ENCODE measurements at places on chromosomes 16 and 17.
A peak's percentile ranks its signal among the peaks of the same experiment; 100 is the strongest.

DNA sequence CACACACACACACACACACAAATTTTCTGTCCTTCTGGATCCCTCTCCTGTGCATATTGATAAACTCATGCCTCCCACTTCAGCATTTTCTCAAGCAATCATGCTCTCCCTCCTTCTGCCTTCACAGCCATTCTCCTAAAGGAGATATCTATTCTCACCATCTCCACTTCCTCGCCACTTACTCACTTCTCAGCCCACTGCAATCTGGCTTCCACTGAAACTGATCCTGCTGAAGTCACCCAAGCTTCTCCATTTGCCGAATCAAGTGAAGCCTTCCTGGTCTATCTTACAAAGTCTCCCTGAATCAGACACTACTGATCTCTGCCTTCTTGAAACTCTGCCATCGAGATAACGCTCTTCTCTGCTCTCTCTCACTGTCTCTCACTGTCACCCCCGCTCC, 54.0 kb upstream of the GNAO1 start:
- DNase-seq: no peak

- no peak for DNase-seq
Measured at GRCh38 chr16:11551842-11552241, 34.9 kb downstream of the LITAF start.

- no peak for DNase-seq
Measured at GRCh38 chr17:17086585-17086984, 44.3 kb downstream of the MPRIP start.

DNA sequence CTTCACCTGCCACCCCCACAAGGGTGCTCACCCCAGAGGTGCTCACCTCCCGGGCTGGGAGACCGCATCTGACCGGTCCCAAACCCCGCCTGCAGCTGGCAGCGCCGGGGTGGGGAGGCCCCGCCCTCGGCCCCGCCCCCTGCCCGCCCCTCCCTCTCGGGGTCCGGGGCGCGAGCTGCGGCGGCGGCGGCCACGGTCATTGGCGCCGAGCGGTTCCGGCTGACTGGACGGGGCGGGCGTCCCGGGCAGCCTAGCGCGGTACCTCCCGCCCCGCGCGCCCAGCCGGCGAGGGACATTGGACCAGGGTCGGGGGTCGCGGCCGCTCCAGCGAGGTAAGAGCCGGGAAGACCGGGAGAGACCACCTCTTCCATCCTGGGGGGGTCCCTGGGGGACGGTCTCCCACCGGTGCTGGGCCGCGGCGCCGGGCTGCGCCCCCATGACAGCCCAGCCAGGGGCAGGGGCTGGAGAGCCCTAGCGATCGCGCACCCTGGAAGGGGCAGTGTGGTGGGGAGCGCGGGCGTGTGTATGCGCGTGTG, at the start of gene CACNG5:
TSS of gene CACNG5 (plus strand) at position 199 of the 536 bp plus-strand sequence. CDS start 42,216 bp downstream, outside the sequence.
- DNase-seq: no peak

GRCh38 chr16:81546781-81547180, 102.2 kb downstream of the CMIP start:
- no peak for DNase-seq

GRCh38 chr17:34825884-34826283, 135.4 kb downstream of the CCT6B start:
- DNase-seq: no peak

- peak; percentile 67 for DNase-seq
Measured at GRCh38 chr17:68431661-68432071, 25.6 kb downstream of the WIPI1 start.

GRCh38 chr17:31089471-31089870, 5.3 kb upstream of the NF1 start:
- DNase-seq: no peak

- no peak for DNase-seq
Measured at GRCh38 chr16:2457946-2458345, 2.0 kb upstream of the TEDC2 start.

DNA sequence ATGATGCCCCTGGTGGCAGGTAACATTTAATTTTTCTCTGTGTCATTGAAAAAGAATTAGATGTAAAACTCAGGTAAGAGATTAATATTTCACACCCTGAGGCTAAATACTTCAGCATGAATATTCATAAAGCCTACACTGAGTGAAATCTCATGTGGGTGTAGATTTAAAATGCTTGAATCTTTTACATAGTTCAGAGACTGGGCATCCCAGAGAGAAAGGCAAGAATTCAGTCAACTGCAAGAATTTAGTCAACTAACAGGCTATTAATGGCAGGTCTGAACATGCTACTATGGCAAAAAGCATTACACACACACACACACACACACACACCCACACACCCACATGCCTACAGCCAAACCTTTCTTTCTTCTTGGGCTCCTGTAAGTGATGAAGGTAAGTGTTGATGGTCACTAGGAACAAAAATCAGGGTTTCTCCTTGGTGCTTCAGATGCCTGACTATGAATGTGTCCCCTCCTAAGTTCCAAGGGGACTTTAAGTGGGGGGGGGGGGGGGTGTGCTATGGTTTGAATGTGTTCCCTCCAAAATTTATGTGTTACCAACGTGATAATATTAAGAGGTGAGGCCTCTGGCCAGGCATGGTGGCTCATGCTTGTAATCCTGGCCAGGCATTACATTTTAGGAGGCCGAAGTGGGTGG, 63.7 kb upstream of the PSMD7 start:
- DNase-seq: no peak

DNA sequence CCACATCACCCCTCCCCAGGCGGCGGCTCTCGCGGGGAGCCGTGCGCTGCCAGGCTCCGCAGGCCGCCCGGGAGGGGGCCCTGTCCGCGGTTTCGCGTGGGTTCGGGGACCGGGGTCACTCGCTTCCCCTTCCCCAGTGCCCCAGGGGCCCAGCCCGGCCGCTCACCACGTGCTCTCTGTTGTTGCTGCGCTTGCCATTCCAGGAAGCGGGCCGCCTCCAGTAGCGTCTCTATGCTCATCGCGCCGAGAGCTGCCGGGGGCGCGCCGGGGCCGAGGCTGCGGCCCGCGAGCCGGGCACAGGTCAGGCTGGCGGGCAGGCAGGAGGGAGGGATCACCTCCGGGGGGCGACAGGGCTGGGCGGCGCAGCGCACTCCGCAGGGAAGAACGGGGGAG, 390 bp downstream of the MNT start:
- peak; percentile 64 for DNase-seq

- DNase-seq: no peak
Measured at GRCh38 chr17:30237296-30238002, 2.0 kb upstream of the SLC6A4 start.

DNA sequence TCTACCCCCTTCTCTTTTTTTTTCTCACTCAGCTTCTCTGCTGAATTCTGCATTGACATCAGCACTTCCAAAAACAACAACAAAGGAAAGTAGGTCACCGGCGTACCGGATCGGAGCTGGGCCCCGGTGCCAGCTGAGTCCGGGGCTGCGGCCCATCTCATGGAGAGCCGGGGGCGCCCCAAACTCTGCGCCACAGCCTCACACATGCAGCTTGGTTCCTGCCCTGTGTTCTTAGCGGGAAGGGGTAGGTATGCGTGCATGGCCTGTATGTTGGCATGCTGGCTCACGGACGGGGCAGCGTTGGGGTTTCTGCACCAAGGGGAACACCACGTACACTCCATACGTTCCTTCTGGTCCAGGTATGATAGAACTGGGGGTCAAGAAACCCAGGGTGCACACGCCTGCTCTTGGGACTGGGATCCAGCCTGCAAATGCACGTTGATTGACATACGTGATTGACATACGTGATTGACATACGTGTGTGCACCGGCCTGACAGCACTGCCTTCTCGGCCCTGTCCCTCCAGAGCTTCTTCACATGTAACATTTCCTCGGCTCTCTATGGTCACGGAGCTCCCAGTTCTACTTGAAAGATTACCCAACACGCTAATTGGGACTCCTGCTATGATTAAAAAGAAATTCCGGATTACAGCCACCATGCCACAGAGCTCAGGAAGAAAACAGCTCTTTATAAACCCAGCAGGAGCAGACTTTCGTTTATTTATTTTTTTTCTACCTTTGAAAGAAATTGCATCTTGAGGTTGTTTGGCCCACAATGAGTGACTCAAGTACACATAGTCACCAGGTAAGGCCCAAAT, 88.7 kb downstream of the RPA1 start:
- DNase-seq: no peak

- peak; percentile 91 for DNase-seq
Measured at GRCh38 chr16:25012525-25012991, 2.6 kb downstream of the ARHGAP17 start.

GRCh38 chr16:84932681-84933080, 78.7 kb downstream of the ZDHHC7 start:
- no peak for DNase-seq

DNA sequence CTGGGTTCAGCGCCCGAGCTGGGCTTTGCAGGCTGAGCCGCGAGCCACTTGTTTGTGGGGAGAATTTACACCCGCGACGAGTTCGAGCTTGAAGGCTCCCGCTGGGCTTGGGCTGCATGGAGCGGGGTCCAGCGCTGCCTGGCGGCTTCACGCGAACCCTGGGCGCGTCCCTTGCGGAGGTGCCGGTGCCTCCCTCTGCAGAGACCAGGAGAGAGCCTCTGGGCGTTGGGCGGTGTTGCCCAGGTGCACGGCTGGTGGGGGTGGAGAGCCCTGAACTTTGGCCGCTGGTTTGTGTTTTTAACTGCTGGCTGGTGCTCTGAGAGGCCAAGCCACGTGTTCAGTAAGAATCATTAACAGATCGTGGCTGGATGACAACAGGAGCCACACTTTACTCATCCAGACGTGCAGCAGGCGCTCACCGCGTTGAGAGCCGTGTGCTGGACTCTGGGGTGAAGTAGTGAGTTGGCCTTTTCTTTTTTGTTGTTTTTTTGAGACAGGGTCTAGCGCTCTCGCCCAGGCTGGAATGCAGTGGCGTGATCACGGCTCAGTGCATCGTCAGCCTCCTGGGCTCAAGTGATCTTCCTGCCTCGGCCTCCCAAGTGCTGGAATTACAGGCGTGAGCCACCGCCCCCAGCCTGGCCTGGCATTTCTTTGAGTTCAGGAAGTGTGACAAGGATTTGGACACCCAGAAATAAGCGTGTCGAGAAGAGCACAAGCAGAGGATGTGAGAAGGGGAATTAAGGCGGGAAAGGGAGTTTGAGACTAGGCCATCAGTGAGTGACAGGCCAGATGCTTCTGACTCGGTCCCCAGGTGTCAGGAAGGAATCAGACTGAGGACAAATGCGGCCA, 827 bp downstream of the CDK10 start:
- peak; percentile 60 for DNase-seq

- DNase-seq: peak; percentile 76
Measured at GRCh38 chr17:7354262-7354843, 603 bp upstream of the TMEM95 start.

GRCh38 chr16:13099822-13100221, 198.4 kb downstream of the SHISA9 start:
- no peak for DNase-seq

- no peak for DNase-seq
Measured at GRCh38 chr17:6163612-6164333, 93.6 kb downstream of the WSCD1 start.

GRCh38 chr17:28718333-28719020, 809 bp upstream of the RAB34 start:
- DNase-seq: peak; percentile 14

DNA sequence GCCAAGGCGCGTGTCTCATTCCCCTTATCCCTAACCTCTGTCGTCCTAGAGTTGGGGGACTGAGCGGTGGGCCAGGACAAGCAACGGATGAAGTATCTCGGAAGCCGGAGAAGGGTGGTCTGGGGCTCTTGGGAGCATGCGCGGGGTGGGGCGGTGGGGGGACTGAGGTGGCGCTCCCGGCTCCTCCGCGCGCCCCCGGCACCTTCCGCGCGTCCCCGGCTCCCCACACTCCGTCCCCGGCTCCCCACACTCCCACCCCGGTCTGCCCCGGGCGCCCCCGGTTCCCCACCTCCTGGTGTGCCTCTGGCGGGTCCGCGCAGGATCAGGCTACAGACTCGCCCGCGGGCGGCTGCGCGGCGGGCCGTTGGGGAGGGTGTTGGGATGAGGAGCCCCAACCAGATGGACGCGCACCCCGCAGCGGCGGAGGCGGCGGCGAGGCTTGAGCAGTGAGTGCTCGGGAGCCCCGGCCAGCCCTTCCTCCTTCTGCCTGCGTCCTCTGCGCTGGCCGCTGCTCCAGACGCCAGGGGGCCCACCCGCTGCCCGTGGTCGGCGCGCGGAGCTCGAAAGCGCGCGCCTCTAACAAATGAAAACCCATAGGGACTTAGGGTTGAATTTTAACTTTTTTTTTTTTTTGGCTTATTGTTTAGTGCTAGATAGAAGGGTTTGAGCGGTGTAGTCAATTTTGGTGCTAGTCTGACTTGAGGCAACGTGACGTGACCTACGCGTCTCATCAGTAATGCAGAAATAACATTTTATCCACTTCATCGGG, 5.6 kb upstream of the CRYM start:
- peak; percentile 52 for DNase-seq

DNA sequence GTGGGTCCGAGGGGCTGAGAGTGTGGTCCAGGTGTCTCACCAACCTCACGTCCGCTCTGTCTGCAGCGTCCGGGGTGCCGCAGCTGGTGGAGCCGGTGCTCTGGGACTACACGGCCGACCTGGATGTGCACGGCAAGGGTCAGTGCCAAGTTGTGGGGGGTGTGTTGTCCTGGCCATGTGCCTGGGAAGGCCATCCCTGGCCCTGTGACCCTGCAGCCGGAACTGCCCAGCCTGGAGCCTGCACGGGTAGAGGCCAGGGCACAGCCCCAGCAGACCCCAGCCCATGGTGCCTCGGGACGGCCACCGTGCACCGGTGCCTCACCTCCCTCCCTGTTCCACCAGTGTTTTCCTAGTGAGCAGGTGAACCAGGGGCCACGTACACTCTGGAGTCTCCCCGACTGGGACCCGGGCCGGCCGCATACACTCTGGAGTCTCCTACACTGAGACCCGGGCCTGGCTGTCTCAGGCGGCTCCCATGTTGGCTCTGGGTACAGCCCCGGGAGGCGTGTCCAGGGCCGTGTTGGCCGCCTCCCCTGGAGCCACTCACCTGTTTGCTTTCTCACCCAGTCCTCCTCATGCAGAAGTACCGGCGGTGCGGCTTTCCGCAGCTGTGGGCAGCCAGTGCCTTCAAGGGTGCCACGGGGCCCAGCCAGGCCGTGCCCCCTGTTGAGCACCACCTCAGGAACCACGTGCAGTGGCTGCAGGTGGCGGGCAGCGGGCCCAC, 13.8 kb downstream of the CYBC1 start:
- DNase-seq: no peak

GRCh38 chr16:74583926-74584666, 22.8 kb downstream of the GLG1 start:
- DNase-seq: no peak

GRCh38 chr17:50800196-50800700, 32.9 kb upstream of the ANKRD40CL start:
- no peak for DNase-seq

- no peak for DNase-seq
Measured at GRCh38 chr17:79984045-79984840, 51.4 kb downstream of the TBC1D16 start.

DNA sequence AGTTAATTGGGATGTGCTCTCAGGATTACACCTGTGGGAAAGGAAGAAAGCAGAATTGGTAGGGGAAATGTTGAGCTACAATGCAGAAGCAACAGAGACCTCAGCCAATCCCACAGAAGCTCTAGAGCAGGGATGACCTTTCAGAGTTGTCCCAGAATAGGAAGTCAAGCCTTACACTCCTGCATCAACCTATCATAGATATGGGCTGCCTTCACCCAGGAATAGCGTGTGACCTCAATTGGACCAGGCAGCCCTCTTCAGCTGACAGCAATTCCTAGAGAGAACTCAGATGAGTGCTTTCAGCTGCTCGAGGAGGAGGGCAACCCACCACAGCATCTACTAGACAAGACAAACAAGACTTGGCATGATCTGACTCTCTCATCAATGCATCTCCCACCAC, 189.7 kb downstream of the TMEM132E start:
- no peak for DNase-seq

All from iris pigment epithelial cell (primary cell).